GF-D8 (cell line): ENCODE measurements at places on chromosomes 6 and 20.
A peak's percentile ranks its signal among the peaks of the same experiment; 100 is the strongest.

- DNase-seq, result no peak
Observed at GRCh38 chr6:148146717-148147462, 195.7 kb upstream of the SASH1 start.

GRCh38 chr6:130167655-130168054 is 55.1 kb downstream of the SAMD3 start:
- DNase-seq, result no peak

GRCh38 chr6:15485936-15486335 is 176.9 kb downstream of the DTNBP1 start:
- DNase-seq, result no peak

- DNase-seq, result no peak
Observed at GRCh38 chr6:134041093-134041492, 11.3 kb downstream of the SLC2A12 start.

- no peak for DNase-seq
Observed at GRCh38 chr6:73826571-73826970, 130.6 kb downstream of the CD109 start.

DNA sequence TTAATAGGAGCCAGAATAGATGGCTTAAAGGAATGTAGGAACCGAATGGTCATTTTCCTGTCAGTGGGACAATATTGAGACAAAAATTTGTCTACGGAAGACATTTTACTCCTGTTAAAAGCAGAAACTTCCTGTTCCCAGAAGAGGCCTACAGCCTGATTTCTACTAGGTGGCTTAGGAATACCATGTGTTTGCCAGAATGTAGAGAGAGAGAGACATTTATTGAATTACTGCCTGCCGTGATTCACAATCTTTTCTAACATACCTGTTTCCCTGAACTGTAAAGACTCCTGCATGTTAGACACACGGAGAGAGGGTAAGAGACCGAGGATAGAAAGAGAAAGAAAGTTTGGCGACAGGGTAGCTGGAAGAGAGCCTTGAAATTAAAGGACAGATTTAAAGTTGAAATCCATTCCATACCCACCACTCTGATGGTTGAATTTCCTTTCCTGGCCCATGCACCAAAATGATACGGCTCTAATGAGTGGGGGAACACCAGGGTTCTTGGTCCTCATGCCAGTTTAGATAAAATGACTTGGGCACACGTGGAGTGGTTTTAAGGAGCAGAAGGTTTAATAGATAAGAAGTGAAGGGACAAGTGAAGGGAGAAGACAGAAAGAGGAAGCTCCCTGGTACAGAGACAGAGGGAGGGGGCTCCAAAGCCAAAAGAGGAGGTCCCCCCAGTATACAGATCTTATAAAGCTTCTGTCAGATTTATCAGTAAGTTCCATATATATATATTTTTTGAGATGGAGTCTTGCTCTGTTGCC is 22.5 kb downstream of the NCOA3 start:
- peak; percentile 70 for DNase-seq
